ENCODE measurements at places on chromosomes 3 and 15.

DNA sequence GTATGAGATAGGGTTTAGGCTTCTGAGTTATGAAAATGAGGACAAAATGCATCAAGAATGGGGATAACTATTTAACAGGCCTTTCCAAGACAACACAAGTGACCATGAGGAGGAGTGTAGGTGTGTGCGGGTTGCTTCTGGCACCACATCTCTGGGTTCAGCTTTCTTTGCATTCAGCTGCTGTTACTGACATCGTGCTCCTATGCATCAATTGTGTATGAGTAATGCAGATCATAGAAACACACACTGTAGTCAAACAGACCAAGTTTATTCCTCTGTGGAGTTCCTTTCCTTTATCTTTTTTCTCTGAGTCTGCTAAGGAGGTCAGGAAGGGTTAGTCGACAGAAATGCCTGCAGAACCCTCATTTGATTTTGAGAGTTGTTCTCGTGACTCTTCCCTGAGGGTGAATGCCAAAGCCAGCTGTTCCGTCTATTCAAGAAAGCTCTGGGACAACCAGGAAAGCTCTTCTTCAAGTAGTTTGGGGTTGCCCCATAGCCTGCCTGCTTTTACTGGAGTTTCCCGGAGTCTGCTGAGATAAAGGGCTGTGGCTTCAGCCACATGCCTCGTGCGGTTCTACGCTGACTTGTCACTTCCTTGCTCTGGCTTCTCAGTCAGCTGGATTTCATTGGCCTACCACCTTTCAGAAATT is 136.7 kb upstream of the TLE3 start:
- DNase-seq: no peak

- DNase-seq: no peak
Observed at GRCh38 chr3:29695643-29696198, 414.9 kb downstream of the RBMS3 start.

DNA sequence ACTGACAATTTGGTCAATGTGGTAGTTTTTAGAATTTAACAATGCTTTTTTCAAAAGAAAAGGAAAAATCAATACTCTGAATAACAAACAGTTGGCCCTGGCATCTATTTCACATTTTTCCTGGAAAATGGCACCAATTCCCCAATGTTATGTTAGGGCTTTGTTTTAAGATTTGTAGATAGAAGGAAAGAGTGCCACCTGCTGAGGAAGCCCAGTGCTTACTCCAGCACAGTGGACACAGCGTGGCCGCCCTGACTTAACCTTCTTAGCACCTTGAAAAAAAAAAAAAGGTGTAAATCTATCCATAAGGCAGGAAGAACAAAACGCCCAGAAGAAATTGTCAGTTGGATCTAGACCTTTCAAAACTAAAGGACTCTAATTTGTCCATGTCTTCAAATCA is 110.7 kb upstream of the CNTN4 start:
- peak; percentile 34 for DNase-seq

- DNase-seq: no peak
Observed at GRCh38 chr3:159914426-159914825, 74.2 kb upstream of the IL12A start.

DNA sequence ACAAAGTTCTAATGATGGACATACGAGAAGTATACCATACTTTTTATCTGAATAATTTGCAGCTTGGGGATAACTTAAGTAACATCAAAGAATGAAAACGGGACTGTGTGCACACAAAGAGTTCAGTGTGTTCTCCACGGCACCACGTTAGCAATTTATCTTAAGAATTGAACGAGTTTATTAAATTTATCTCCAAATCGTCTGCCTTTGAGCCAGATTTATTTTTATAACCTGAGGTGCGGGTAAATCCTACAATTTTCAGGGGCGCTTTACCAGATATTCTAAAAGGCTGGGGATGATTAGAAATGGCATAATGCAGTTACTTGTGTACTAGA is 3.5 kb downstream of the CHD2 start:
- DNase-seq: no peak

DNA sequence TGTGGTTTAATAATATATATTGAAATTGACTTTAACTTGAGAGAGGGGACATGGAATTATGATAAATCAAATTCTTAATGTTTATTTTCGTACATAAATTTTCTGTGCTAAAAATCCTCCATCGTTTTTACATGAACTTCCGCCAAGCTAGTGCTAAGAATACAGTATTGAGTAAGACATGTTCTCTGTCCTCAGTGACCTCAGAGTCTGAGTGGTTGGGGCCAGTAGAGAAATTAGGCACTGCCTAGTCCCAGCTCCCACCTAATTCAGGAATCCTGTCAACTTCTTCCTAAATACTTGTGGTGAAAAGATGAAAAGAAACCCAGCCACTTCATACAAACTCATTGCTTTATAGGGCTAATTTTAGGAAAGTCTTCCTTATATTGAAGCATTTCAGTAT is 110.3 kb downstream of the PPP2R3A start:
- DNase-seq: no peak

- peak; percentile 80 for DNase-seq
Observed at GRCh38 chr3:159839561-159840379, 148.9 kb upstream of the IL12A start.

Measured in H7 (cell line).